Activated naive CD4-positive, alpha-beta T cell treated with anti-CD3 and anti-CD28 coated beads, Interleukin-2, amount 50 U/mL, for 72 hours (primary cell): ENCODE measurements at places on chromosomes 12 and 14. TPM values are rescaled to one million over a fixed set of nuclear protein-coding genes. Genes with fewer than 3 reads are reported as not detected.

DNA sequence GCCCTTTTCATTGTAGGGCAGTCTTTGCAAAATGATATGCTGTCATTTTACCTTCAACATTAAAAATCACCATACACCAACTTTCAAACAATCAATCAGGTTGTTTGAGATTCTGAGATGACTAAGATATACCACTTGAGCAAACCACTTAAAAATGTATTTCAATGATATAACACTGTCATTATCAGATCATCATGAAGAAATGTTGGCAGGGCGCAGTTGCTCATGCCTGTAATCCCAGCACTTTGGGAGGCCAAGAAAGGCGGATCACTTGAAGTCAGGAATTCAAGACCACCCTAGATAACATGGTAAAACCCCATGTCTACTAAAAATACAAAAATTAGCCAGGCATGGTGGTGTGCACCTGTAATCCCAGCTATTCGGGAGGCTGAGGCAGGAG is 13.0 kb upstream of the RHOJ start:
- DNase-seq: no peak

- no peak for DNase-seq
These were observed 21.0 kb downstream of the FGD4 start for GRCh38 chr12:32420356-32420755.

Gene RNU6-7
- total RNA-seq: not detected

DNA sequence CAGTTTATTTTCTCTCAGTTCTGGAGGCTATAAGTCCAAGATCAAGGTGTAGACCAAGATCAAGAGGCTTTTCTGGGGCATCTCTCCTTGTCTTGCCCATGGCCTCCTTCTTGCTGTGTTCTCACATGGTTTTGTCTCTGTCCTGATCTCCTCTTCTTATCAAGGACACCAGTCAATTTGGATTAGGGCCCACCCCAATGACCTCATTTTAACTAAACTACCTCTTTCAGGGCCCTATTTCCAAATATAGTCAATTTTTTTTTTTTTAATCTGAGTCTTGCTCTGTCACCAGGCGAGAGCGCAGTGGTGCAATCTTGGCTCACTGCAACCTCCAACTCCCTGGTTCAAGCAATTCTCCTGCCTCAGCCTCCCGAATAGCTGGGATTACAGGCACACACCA is 50.8 kb downstream of the TSHR start:
- no peak for DNase-seq

Gene SLC17A8
- total RNA-seq: not detected

- DNase-seq: no peak
These were observed 14.3 kb downstream of the CEP170B start for GRCh38 chr14:104879201-104879982.

DNA sequence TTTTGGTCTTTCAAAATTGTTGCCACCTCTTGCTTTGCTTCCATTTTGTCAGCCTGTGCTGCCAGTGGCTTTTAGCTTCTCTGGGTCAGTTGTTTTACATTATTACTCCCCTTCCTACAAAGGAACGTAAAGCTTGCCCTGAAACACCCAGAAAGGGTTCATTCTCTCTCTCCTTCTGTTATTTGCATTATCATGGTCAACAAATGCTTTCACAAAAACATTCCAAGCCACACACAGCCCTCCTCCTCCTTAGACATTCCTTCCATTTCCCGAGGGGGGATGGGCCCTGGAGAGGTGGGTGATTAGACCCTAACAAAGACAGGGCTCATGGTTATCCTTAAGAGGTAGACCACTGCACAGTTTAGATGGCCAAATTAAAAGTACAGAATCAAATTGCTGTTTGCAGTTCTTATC is 60.4 kb upstream of the SINHCAF start:
- DNase-seq: no peak

- DNase-seq: no peak
These were observed 73.9 kb downstream of the PPP1R36 start for GRCh38 chr14:64623554-64624165.

DNA sequence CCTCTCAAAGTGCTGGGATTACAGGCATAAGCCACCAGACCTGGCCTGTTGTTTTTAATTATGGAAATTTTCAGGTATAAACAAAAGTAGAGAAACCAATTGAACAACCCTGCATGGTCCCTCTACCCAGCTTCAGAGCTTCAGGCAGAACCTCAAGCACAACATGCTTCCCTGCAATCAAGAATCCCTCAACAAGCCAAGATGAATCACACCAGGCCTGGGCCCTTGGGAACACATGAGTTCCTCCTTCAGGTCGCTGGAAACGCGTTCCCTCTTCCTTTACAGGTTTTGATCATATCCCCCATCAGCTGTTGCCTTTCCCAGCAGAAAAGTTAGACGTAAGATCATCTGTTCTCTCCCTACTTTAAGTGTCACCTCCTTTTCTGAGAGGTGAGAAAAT is 20.5 kb upstream of the CORO1C start:
- DNase-seq: no peak

Gene TBX5
- not detected for total RNA-seq
